ENCODE measurements at places on chromosomes 2 and 18. TPM values are rescaled to one million over a fixed set of nuclear protein-coding genes. Genes with fewer than 3 reads are reported as not detected.

STK16 gene
- total RNA-seq: 22.3 TPM

GPR35 gene
- 1.0 TPM for total RNA-seq

SERPINB12 gene
- 0.29 TPM for total RNA-seq

GNAL gene
- 0.58 TPM for total RNA-seq

TGFA gene
- total RNA-seq: not detected
